Heart left ventricle (tissue), 16 donors: ENCODE measurements at places on chromosomes 2 and 18. TPM values are rescaled to one million over a fixed set of nuclear protein-coding genes. Genes with fewer than 3 reads are reported as not detected.
A peak's percentile ranks its signal among the peaks of the same experiment; 100 is the strongest.

DNA sequence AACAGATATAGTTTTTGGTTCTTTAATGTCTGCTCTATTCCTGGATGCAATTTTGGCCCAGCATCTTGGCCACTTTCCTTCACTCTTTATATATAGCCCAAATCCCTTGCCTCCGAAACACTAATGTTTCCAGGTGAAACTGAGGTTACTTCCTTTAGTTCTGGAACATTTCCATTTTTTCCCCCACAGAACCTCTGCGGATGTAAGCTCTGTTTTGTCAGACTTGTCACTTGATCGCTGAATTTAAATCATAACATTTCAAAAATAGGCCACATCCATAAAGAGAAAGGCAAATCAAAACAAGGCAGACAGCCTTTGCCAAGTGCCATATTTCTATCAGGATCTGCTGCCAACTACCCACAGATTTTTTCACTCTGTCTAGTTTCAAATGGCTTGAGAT, 115.1 kb downstream of the ANKRD44 start:
- no peak for DNase-seq

CYTIP gene
- total RNA-seq = 1.4 TPM

VSNL1 gene
- total RNA-seq = 25.1 TPM

DNA sequence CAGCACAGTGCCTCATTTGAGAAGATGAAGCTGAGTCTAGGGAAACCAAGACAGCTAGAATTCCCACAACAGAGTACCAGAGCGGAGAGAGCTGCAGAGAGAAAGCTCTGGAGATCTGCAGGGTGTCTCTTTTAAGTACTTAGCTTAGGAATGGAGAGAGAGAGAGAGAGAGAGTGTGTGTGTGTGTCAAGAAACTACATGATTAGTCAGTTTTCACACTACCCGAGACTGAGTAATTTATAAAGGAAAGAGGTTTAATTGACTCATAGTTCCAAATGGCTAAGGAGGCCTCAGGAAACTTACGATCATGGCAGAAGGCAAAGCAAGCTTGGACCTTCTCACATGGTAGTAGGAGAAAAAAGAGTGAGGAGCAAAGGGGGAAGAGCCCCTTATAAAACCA, 64.0 kb downstream of the HIBCH start:
- DNase-seq = no peak

DNA sequence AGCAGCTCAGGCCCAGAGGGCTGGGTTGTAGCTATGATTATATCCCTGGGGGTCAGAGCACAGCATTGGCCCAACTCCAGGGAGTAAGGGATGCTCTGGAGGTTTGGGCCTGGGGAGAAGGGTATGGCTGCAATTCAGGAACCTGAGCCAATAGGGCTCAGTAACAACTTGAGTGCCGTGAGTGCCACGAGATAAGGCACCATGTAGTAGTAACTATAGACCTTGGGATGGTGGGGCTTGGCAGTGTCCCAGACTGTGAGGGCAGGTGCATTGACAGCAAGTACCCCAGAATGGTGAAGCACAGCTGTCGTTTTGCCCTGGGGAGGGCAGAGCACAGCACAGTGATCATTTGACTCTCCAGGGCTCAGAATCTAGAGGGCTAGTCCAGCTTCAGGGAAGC, 45.1 kb upstream of the ZNF396 start:
- no peak for DNase-seq

GRCh38 chr2:38176619-38177021, 100.7 kb upstream of the CYP1B1 start:
- no peak for DNase-seq

SPATA3 gene
- total RNA-seq = not detected

DNA sequence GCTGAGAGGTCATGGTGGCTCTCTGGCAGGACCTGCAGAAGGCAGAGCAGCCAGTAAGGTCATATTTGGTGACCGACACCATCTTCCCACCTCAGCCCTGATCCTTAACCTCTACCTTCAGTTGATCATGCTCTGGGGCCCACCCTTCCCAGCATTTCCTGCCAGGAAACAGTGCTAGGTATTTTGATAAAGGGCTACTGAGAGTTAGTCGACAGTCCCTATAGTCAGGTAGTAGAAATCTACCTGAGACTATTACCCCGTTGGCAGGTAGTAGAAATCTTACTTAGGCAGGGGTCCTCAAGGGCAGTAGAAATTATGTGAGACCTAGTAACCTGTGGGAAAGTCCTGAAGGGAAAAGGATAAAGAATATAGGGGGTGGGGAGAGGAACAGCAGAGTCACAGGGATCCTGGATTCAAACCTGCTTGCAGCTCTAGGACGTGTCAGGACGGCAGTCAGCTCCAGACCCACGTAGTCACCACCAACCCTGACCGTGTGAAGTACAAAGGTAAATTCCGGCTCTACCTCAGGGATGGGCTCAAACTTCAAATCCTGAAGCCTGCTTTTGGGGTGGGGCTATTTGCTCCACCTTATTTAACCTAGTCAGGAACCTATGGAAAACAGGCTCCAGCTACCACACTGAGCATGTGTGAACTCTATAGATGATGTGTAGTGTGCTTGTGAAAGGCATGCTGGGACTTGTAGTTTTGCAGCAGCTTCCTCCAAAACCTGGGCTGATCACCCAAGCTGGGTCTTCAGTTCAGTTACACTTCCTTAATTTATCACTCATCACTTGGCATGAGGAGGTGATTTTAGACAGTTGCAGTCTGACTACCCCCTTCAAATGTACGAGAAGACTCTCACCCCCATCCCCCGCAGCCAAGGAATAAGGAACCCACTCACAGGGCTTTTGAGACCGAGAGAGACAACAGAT, at the start of gene DQX1:
DQX1 (minus strand) TSS at position 515 of the 932 bp plus-strand sequence; CDS start at position 13, 502 bp downstream.
- DNase-seq = no peak

DNA sequence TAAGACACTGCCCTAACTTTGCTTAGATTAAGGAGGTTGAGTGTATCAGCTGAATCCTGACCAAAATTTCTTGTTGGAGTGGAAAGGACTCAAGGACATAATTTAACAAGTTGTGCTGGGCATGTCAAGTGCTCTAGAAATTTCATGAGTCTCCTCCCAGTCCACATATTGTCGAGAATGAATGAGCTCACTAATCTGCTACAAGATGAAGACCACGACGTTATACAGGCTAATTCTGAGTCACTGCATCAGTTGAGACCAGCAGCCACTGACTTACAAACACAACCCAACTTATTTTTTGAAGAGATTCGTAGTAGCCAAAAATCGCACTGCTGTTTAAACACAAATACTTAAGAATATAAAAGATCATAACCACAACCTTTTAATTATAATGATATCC, 28.7 kb upstream of the SLC8A1 start:
- no peak for DNase-seq

DNA sequence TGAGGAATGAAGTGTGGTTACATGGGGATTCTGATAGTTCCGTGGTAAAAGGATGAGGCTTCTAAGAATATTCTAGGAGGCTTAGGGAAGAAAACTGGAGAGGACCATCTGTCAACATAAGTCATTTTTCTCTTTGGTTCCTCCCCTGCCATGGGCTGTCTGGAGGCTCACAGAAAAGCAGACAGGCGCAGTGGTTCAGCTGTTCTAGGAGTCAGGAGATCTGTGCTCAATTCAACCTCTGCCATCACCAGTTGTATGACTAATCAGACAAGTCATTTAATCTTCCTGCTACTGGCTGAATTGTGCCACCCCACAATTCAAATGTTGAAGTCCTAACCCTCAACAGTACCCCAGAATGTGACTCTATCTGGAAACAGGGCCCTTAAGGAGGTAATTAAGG, 36.4 kb downstream of the ADAM17 start:
- DNase-seq = no peak

GPR75 gene
- total RNA-seq = 1.9 TPM

CLEC4F gene
- 0.38 TPM for total RNA-seq

DNA sequence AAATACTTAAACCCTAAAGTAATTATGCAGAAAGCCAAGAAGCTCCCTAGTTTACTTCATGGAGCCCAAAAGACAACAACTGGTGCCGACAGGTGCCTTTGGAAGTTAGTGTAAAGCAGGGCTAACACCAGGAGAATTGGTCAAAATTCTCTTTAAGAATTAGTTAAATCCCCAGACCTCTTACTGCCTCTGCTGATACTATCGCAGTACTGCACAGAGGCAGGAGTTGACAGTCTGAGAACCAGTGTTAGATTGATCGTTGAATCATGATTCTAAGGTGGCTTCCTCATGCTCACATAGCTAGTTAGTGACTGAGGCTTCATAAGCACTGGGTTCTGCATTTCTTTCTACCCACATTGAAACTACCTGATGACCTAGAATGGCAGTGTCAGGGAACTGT, 445.0 kb downstream of the XIRP2 start:
- no peak for DNase-seq

IL36RN gene
- not detected for total RNA-seq

GRCh38 chr2:216546241-216546640, 47.6 kb downstream of the RPL37A start:
- no peak for DNase-seq

DNA sequence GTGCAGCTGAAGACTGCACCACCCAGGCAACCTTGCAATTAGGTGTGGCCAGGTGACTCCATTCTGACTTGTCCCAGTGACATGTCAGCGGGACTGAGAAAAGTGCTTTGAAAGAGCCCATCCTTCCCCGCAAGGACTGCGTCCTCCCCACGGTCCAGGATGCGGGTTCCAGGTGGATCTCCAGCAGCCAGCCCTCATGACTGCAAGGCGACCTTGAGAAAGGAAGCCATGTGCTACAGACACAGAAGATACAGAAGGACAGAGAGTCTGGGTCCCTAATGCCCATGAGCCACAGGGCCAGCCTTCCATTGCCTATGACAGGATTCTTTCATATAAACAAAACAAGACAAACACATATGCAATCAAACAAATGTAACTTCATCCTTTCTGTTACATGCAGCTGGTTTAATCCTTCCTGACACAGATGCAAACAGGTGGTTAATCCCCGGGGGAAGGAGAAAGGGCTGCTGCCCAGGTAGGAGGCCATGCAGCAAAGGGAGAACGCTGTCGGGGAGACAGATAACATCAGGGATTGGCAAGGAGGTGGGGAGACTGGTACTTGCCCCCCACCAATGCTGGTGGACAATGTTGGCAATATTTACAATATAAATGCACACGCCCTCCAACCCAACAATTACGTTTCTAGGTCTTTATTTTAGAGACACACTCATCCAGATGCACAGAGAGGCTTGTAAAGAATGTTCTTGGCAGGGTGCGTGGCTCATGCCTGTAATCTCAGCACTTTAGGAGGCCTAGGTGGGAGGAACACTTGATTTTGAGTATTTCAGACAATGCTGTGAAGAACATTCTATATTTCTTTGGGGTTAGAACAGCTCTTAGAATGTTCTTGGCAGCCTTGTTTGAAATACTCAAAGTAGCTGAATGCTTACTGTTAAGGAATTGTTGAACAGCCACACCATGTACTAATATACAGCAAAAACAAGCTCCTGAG, 64.8 kb downstream of the NCAPH start:
- DNase-seq = no peak

CAPN14 gene
- total RNA-seq = 0.19 TPM

GRCh38 chr2:177551989-177552421, 159.4 kb downstream of the AGPS start:
- DNase-seq = peak; percentile 63

DNA sequence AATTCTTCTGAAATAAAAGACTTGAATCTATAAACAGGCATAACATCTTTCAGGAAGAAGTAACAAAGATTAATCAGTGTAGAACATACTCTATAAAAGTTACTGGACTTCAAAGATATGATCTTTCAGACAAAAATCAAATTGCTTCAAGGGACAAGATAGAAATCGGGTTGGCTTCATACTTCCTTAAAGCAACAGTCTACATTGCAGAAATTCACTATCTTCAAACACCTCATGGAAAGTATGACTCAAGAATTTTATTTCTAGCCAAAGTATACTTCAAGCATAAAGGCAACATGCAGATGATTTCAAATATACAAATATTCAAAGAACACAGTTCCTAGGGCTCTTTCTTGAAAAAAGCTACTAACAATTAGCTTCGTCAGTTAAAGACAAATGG, 240.7 kb downstream of the SRBD1 start:
- no peak for DNase-seq

DNA sequence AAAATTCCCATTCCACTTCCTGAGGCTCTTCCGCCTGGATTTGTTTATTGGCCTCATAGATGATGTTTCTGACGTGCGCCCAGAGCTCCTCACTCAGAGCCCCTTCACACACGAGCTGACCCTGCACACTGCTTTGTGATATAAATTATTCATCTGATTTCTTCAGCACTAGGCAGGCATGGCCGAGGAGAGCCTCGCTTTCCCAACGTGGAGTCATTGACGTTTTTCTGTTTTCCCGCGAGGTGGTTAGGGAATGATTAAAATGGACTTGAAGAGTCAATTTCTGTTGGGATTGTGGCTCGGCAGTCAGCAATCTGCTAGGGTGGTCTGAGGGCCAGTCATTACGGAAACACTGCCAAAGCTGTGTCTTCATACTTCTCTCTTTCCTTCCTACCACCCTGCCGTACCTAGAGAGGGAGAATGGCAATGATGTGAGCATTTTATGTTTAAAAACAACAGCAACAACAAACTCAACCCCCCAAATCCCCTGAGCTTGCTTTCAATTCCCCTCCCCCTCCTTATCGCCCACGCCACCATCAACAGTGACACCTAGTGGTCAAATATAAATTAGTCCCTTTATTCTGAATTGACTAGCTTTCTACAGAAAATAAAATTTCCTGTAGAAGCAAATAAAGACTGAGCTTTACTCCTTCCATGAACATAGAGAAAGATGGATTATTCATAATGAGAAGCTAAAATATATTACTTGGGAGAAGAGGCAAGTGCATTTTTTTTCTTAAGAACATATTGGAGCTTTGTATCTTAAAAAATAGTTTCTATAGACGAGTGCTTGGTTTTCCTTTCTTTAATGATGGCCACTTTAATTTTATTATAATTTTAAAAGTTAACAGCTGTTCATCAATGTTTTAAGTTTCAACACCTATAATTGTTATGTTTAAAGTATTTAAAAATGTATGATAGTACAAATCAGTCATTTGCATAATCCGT, 285.1 kb downstream of the MTX2 start:
- no peak for DNase-seq

DNA sequence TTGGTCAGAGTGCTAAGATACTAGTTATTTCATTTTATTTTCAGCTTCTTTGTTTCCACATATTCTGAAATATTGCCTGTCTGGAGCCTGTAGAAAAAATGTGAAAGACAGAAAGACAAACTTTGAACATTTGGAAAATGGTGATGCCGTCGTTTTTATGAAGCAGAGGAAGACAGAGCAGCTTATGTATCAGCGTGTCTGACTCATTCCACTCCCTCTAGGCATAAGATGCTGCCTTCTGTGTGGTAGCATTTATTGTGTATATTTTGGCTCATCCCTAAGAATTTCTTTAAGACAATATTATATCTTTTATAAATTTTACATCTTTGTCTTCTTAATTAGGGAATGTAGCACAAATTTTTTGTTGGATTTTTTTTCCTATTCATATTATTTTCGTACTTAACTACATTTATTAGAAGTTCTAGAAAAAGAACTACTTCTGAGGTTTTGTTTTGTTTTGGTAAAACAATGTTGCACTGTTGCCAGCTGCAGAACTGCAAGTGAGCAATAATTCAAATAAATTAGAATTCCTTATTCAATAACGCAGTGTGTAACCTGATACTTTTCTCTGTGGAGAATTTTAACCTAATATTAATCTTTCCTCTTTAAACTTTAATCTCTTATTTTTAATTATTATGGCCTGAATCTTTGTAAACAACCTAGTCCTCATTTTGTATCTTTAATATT, 300.4 kb downstream of the ZNF407 start:
- no peak for DNase-seq

NPC1 gene
- total RNA-seq = 42.7 TPM

CPO gene
- not detected for total RNA-seq
